ENCODE measurements at places on chromosomes 3 and 15. TPM values are rescaled to one million over a fixed set of nuclear protein-coding genes. Genes with fewer than 3 reads are reported as not detected.

REC114 gene
- polyA plus RNA-seq, result not detected

HCN4 gene
- polyA plus RNA-seq, result 0.93 TPM

LIPH gene
- polyA plus RNA-seq, result 0.10 TPM

GOLGA8Q gene
- 0.89 TPM for polyA plus RNA-seq
